ENCODE measurements at places on chromosomes 16 and 17.

- no peak for DNase-seq
Observed at GRCh38 chr16:27330542-27330941, 16.8 kb downstream of the IL4R start.

- DNase-seq, result no peak
Observed at GRCh38 chr17:48519427-48519826, 11.4 kb downstream of the HOXB1 start.

- no peak for DNase-seq
Observed at GRCh38 chr17:27496437-27496943, 40.2 kb downstream of the KSR1 start.

DNA sequence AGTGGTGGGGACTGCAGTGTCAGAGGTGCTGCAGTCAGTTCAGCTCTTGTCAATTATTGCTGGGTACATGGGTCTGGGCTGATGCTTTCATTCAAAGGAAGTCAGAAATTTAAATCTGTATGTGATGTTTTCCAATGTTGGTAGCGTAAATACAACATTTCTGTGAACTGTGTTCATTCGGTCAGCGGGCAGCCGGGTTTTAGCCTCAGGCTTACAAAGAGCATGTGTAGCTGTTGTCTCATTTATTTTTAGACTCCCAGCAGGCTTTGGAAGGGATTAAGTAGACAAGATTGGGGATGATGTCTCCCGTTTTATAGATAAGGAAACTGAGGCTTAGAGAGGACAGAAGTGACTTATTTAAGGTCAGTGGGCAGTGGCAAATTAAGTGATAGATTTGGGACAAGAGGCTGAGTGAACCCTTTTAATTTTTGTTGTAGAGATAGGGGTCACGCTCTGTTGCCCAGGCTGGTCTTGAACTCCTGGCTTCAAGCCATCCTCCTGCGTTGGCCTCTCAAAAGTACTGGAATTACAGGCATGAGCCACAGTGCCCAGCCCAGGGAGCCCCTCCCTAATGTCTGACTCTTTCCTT is 8.1 kb downstream of the AQP8 start:
- no peak for DNase-seq
